ENCODE measurements at places on chromosomes 6 and 20.

DNA sequence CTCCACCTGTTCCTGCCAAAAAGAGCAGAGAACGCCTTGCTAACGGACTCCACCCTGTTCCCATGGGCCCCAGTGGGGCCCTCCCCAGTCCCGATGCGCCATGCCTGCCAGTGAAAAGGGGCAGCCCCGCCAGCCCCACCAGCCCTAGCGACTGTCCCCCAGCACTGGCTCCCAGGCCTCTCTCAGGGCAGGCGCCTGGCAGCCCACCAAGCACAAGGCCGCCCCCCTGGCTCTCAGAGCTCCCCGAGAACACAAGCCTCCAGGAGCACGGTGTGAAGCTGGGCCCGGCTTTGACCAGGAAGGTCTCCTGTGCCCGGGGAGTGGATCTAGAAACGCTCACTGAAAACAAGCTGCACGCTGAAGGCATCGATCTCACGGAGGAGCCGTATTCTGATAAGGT, 201.8 kb downstream of the SASH1 start:
- no peak for DNase-seq

- no peak for DNase-seq
Measured at GRCh38 chr20:36672991-36673390, 27.0 kb upstream of the SLA2 start.

- DNase-seq, result no peak
Measured at GRCh38 chr6:82980086-82980485, 85.6 kb downstream of the UBE3D start.

DNA sequence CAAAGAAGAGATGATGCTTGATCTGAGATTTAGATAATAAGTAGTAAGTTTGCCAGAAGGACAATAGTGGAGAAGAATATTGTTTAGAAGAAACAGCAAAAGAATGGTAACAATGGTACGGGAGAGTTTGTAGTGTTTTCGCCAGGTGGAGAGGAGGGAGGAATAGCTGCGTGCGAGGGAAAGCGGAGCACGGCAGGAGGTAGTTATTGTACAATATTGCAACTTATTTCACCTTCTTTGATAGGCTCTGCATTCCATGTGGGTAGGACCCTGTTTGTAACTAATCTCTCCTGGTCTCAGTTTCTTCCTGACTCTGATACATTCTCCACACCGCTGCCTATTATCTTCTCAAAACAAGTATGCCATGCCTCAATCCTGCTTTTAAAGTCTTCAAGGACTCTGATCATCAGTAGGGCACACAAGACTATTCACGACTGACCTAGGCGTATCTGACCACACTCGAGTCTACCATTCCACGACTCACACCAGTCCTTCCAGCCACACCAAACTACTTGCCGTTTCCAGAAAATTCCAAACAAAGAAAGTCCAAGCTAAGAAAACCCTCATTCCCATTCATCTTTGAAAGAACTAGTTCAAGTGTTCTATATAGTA, 1.1 kb downstream of the PPIL4 start:
- no peak for DNase-seq

DNA sequence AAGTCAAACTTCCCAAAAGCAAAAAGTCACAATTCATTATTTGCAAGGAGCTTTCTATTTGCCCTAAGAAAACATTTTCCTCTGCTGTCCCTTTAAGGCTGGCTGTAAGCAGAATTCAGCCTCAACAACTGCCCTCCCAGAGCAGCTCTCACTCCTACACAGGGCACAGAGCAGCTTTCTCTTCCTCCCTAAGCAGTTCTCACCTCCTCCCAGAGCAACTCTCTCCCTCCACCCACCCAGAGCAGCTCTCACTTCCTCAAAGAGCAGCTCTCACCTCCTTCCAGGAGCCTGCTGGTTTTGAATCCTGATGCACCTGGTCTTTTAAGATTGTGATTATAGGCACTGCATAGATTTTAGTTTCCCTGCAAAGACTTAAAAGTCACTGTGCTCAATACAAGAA, 120.6 kb upstream of the TMEM181 start:
- DNase-seq, result no peak

DNA sequence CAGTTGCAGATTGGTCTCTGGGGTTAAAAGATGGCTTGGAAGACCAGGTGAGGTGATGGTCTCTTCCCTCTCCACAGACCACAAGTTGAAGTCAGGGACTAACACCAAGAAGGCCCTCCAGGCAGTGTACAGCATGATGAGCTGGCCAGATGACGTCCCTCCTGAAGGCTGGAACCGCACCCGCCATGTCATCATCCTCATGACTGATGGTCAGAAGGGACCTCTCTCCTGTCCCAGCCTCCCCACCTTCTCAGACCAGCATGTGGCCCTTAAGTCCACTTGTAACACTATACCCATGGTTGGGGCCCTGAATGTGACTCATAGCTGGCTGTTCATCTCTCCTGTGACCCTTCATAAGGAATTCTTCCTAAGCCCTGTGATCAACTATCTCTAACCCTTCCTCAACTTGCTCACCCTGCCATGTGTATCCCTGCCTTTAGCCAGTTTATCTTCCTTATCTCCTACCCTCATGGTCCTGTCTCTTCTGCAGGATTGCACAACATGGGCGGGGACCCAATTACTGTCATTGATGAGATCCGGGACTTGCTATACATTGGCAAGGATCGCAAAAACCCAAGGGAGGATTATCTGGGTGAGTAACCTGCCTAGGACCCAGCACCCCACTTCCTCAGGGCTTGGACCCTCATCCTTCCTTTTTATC, 3.0 kb downstream of the CFB start:
- DNase-seq, result no peak

GRCh38 chr6:169833258-169833794, 81.9 kb downstream of the ERMARD start:
- DNase-seq, result no peak

GRCh38 chr20:8971669-8972316, 97.1 kb upstream of the PLCB4 start:
- no peak for DNase-seq

- DNase-seq, result no peak
Measured at GRCh38 chr6:70551566-70551965, 15.2 kb upstream of the SDHAF4 start.

GRCh38 chr20:1415667-1416468, 23.0 kb upstream of the FKBP1A start:
- DNase-seq, result no peak

DNA sequence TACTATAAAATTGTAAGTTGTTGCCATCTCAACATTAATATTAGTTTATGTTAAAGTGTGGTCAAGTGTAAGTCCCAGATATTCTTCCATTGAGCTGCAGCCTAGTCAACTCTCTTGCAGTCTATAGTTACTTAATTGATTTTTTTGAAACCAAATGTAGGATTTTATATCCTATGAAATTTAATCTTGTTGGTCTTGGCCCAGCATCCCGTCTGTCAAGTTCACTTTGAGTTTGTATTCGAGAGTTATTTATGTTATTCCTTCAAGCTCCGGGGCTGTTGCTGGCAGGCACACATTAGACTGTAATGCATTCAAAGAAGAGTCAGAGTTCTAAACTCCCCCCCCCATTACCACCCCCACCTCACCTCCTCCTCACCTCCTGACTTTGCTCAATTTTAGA, 71.0 kb upstream of the SPACA1 start:
- no peak for DNase-seq

- no peak for DNase-seq
Measured at GRCh38 chr6:56745971-56746370, 103.3 kb upstream of the DST start.

GRCh38 chr20:41524980-41525613, 93.1 kb downstream of the CHD6 start:
- DNase-seq, result no peak

DNA sequence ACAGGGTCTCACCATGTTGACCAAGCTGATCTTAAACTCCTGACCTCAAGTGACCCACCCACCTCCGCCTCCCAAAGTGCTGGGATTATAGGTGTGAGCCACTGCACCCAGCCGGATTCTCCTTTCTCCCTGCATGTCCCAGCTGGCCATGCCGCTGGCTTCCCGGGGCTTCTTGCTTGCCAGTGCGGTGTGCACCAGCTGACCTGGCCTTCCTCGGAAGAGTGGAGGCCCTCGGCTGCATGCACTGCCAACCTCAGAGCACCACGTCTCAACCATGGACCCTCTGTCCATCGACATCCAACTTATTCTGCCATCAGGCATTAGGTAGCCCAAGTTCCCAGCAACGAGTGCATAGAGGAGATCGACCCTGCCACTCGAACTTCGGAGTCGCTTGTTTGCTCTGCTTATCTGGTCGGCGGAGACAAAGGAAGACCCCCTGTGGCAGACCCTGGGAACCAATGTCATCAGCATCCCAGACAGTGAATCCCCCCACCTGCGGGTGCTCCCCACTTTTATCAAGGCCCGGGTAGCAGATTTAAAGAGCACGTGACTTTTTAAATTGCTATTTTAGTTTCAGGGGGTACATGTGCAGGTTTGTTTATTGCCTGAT, 307.8 kb downstream of the CDH4 start:
- no peak for DNase-seq

- DNase-seq, result no peak
Measured at GRCh38 chr20:37649017-37649416, 44.8 kb upstream of the CTNNBL1 start.

GRCh38 chr6:109236115-109237076, 141.1 kb downstream of the CEP57L1 start:
- DNase-seq, result no peak

DNA sequence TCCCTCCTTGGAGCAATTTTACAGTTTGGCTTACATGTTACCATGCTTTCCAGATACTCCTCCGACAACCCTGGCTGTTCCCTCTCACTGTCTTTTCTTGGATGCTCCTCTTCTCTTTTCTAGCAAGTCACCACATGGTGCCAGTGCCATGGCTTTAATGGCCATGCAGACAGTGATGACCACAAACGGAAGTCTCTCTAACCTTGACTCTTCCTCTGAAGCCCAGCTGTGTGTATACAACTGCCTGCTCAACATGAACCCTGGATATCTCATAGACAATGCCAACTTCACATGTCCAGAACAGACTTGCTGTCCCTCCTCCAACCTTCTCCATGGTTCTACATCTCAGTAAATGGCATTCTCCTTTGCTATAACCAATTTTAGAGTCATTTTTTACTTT, 49.8 kb upstream of the NEDD9 start:
- no peak for DNase-seq

DNA sequence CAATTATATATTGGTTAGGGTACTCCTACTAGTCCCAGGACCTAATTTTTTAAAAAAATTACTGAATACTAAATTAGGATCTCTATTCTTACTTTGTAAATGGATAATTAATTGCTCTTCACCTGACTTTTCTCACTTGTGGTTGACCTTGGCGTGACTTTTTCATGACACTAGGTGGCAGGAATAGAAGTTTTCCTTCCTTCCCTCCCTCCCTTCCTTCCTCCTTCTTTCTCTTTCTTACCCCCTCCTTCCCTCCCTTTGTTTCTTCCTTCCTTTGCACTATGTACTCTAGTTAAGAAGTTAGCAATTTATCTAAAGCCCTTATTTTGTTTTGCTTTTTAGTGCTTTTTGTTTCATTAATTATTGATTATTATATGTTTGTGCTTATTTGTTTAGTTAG, 20.4 kb upstream of the HBS1L start:
- DNase-seq, result no peak

- DNase-seq, result no peak
Measured at GRCh38 chr6:106804346-106805335, 169.9 kb downstream of the CD24 start.

DNA sequence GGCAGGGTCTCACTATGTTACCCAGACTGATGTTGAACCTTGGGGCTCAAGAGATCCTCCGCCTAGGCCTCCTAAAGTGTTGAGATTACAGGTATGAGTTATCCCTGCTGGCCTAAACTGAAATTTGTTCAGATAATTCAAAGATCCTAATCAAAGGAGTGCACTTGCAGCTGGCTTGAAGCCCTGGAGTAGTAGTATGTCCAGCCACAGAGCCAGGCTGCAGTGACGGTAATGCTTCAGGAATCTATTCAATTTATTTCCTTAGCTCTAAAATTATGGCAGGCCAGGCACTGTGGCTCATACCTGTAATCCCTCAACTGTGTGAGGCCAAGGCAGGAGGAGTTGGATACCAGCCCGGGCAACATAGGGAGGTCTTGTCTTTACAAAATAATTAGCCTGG, 1.4 kb upstream of the DDX43 start:
- no peak for DNase-seq

DNA sequence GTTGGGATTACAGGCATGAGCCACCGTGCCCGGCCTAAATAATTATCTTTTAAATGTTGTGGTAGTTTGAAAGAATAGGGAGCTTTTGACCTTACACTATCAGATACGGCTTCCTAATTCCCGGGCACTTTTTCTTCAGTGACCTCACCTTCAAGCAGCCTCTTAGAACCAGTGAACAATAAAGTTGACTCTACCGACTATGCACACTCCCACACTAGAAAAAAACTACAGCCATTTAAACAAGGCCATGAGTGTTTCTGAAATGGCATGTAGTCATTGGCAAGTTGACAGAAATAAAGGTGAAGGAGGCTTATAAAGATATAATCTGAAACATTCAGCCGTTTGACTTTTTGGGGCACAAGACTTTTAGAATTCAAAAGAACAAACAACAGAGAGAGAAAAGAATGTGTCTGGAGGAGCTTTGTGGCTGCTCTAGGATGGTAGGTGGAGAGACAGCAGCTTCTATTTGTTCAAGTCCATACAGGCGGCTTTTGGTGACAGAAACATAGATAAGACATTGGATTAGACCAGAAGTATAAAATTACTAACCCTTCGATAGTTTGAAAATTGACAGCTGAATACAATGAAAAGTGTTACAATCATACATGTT, 75.2 kb downstream of the GJA1 start:
- no peak for DNase-seq

GRCh38 chr6:92930171-92930570, 489.2 kb downstream of the EPHA7 start:
- no peak for DNase-seq

DNA sequence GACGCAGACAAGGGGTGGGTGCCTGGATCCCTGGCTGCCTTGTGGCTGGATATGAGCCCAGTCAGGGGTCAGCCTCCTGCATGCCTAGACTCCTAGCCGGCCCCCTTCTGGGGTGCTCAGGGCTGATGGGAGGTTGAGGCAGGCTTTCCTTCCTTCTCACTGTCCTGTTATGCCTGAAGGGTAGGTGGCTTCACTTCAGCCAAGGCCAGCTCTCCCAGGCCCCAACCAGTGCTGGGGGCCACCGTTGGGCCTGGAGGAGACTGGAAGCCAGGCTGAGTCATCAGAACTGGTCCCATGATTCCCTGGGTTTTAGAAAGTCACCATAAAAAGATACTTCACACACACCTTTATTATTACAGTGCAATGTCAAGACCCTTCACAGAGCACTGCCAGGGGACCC, 2.9 kb upstream of the POU5F1 start:
- DNase-seq, result no peak

- no peak for DNase-seq
Measured at GRCh38 chr20:50526403-50526989, 16.3 kb downstream of the PTPN1 start.

- DNase-seq, result no peak
Measured at GRCh38 chr6:117200067-117200466, 65.3 kb upstream of the VGLL2 start.

GRCh38 chr6:153092082-153093013, 38.7 kb downstream of the RGS17 start:
- DNase-seq, result no peak

GRCh38 chr6:15892369-15892768, 229.5 kb upstream of the DTNBP1 start:
- no peak for DNase-seq

All from activated T-cell treated with anti-CD3 and anti-CD28 coated beads for 4 hours (primary cell).